ENCODE measurements at places on chromosomes 5 and 9.
A peak's percentile ranks its signal among the peaks of the same experiment; 100 is the strongest.

DNA sequence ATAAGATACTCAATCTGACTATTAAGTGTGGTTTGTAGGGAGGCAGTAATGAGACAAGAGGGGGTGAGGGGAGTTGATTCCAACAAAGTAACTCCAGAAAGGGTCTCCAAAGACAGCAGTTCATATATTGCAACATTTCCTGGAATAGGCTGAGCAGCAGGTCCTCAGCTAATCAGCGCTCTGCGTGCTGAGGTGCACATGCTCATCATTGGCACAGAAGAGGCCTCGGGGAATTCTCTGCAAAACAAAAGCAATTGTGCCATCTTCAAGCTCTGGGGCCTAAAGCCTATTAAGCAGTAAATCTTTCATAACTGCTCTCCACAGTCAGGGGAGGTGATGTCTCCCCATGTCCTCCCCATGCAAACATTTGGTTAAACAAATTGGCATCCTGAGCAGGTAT, 357.3 kb downstream of the SPOCK1 start:
- no peak for DNase-seq

DNA sequence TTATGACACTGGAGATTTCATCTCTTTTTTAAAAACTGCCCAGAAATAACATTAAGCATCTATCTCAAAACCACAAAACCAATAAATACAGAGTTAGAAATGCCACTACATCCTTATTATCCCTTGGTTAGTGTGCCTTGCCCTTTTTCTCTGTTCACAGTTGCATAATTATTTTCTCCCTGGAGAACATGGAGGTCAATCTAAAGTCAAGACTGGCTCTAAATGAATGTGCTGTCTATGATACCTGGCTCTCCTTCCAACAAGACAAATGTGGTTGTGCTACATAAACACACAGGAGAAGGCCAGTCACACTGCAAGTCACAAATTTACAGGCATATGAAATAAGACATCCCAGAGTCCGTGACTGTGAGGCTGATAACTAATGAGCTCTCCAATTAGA, 2.8 kb downstream of the FBN2 start:
- DNase-seq: peak; percentile 3

- DNase-seq: no peak
Observed at GRCh38 chr5:160923936-160924710, 72.1 kb upstream of the ATP10B start.

- no peak for DNase-seq
Observed at GRCh38 chr9:85249313-85249621, 492.5 kb downstream of the AGTPBP1 start.

DNA sequence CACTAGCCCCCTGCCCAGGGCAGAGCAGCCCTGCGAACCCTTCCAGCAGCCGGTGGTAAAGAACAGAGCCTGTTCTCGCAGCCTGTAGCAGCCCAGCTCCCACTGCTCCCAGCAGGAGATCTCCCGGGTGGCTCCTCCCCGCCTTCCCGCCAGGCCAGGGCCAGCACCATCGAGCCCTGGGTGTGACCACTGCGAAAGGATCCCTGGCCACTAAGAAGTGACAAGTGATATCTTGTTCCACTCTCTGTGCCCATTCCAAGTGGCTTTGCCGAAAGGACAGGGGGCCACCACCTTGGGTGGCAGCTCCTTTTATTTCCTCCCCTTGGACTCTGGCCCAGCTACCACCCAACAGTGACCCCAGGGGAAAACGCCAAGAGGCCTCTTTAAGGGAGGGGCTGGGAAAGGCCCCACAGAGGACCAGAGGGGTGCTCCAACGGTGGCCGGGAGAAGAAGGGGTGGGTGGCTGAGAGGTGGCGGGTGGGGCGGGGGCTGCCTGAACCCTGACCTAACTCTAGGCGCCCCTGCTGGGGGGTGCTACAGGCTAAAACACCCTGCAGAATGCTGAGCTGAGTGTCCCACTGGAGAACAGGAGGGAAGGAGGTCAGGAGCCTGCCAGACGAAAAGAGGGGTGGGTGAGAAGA, 1.6 kb downstream of the NACC2 start:
- no peak for DNase-seq

DNA sequence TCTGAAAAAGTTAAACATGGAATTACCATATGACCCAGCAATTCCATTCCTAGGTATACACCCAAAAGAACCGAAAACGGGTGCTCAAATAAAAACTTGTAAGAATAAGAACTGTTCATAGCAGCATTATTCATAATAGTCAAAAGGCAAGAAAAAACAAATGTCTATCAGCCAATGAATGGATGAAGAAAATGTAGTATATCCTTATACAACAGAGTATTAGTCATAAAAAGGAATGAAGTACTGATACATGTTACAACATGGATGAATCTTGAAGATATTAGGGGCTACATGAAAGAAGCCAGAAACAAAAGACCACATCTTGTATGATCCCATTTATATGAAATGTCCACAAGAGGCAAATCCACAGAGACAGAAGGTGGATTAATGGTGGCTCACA, 15.6 kb upstream of the BRD3 start:
- no peak for DNase-seq

DNA sequence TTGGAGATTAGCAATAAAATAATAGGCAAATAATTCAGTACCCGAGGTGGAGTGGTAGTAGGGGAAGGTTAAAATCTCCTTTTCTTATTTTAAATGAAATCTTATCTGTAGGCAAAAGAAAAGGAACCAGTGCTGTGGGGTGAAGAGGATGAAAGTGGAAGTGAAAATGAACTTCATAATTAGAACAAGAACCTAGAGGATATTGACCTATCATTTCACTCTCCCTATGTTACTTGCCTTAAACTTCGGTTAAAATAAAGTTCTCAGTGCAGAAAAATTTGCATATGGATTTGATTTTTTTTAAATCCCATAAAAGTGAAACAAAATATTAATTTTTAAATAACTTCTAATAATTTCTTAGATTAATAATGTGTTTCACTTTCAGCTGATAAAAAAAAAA, 1094.9 kb upstream of the C9orf72 start:
- no peak for DNase-seq

DNA sequence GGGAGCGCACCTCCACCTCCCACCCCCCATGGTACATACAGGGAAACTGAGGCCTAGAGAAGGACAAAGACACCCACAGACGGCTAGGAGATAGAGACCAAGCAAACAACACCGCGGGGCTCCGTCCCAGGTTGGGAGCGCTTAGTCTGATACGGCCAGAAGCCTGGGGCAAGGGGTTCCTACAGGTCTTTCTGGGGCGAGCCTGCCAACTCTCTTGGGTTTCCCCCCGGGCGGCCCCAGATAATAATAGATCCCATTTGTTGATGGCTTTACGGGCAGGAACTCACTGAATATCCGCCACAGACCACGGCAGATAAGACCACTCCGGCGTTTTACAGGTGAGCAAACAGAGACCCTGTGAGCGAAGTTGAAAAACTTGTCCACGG, 5.0 kb upstream of the EBF1 start:
- no peak for DNase-seq

- no peak for DNase-seq
Observed at GRCh38 chr5:919356-920000, 26.8 kb downstream of the TRIP13 start.

DNA sequence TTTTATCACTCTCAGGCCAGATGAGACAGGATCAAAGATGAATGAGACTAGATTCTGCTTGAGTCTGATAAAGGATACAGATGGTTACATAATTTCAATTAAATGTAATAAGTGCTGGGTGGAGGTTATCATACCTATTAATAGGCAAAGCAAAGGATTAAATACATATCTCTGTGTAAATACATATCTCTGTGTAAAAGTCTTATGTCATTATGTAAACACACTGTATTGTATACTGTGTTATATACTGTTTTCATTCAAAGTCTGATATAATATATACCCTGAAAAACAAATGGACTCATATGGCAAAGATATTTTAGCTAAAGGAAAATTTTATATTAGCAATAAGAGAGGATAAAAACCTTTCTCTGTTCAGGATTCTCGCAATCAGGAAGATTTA, 605.8 kb upstream of the PTGER4 start:
- no peak for DNase-seq

DNA sequence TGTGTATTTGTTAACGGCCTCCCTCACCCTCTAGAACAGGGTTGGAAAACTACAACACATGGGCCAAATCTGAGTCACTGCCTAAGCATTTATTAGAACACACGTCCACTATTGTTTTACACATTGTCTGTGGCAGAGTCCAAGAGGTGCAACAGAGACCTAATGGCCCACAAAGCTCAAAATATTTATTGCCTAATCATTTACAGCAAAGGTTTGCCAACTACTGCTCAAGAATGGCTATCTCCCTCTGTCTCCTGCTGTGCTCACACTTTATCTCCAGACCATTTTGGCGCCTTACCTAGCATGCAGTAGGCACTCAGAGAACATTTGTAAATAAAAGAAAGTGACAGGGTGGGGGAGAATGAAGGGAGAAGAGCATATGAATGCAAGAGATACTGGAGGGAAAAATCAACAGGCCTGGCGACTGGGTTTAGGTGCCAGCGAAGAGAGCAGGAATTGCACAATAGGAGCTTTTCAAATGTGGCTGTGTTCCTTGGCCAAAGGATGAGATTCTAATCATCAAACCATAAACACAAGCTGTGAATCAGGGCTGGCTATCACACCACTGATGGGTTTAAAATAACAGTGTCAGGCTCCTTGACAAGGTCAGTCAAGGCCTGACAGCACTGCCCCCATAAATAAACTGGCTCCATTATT, 80.3 kb downstream of the EPB41L4A start:
- DNase-seq: peak; percentile 22

DNA sequence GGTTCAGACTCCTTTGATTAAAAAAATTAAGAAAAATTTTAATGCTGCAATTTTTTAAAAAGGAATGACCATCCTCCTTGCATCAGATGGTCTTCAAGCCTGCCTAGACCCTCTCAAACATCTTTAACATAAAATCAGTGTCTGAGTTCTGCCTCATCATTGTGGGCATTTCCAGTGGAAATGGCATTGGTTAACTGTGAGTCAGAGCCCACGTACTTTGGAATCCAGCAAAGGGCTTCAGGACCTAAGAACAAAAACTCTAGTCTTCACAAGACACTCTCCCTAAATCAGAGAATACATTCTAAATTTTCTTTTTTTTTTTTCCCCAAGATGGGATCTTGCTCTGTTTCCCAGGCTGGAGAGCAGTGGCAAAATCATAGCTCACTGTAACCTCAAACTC, 9.4 kb upstream of the C5orf15 start:
- DNase-seq: peak; percentile 80

DNA sequence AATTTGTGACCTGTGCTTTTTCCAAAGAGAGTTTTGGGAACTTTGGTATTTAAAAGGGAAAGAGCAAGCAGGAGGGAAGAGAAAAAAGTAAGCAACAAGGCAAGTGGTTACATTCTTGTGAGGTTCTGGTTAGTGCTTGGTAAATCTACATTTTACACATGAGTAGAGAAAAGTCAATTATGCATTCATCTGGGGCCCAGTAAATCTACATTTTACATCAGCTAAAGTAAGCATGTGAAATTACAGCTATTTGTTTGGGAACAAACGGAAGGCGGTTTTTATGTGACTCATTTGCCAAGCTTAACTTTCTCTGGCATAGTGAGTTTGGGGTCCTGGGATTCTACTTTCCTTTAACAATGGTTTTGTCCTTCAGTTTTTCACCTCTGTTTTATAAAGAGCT, 102.2 kb downstream of the SNX18 start:
- peak; percentile 22 for DNase-seq

DNA sequence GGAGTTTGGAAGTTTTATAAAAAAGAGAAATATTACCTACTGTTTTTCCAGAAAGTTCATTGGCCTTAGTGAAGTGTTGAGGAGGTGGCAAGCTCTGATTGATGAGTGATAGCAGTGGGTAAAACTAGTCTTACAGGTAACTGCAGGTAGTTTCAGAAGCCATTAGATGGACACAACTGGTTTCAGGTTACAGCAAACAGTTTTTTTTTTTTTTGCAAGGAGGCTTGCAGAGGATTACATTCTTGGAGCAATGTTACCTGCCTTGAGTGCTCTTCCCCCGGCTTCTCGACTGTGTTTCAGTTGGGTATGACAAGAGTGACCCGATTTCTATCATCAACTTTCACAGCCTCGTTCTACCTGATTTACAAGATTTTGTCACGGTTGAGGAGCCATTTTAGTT, 333.4 kb downstream of the YTHDC2 start:
- DNase-seq: no peak

- DNase-seq: peak; percentile 72
Observed at GRCh38 chr9:92562461-92562967, 26.7 kb upstream of the ECM2 start.

GRCh38 chr5:17317473-17317872, 100.0 kb downstream of the BASP1 start:
- DNase-seq: no peak

DNA sequence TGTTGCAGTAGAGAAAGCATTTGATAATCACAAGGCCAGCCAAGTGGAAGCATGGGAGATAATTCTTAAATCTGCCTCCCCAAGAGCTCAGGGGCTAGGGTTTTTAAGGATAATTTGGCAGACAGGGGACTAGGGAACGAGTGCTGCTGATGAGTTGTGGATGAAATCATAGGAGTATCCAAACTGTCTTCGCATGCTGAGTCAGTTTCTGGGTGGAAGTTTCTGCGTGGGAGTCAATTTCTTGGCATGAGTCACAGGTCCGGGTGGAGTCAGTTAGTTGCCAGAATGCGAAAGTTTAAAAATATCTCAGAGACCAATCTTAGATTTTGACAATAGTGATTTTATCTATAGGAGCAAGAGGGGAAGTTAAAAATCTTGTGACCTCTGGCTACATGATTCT, 112.6 kb downstream of the TMC1 start:
- DNase-seq: peak; percentile 28

DNA sequence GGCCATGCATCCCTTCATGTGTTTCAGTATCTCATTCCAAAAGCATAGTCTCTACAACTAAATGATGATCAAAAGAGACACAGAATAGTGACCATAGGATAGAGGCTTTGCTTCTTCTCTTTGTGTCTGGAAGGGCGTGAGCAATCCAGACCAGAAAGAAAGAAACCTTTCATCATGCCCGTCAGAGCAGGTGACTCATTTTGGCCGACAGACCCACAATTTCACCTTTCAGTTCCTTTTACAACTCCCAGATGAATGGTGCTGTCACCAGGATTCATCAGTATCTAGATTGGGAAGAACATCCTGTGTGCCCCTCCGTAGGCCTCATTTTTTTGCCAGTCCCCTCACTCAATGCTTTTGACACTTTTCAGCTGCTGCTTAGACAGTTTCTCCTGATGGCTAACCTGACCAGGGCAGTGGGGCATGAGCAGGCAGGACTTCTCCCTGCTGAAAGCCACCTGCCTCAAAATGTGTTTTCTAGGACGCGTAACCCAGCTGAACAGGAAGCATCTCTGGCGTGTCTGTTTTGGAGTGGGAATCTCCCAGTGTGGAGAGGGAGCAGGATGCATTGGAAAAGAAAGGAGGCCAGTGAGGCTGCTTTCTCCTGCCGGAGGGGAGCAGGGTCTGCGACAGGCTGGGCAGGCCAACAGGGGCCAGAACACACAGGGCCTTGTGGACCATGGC, 21.2 kb downstream of the ABLIM3 start:
- peak; percentile 64 for DNase-seq

GRCh38 chr9:132418726-132419363, 8.8 kb downstream of the CFAP77 start:
- DNase-seq: no peak

GRCh38 chr9:86200599-86201162, 58.8 kb downstream of the C9orf153 start:
- DNase-seq: no peak

All from astrocyte of the spinal cord (primary cell).